ENCODE measurements at places on chromosomes 11 and 22.

DNA sequence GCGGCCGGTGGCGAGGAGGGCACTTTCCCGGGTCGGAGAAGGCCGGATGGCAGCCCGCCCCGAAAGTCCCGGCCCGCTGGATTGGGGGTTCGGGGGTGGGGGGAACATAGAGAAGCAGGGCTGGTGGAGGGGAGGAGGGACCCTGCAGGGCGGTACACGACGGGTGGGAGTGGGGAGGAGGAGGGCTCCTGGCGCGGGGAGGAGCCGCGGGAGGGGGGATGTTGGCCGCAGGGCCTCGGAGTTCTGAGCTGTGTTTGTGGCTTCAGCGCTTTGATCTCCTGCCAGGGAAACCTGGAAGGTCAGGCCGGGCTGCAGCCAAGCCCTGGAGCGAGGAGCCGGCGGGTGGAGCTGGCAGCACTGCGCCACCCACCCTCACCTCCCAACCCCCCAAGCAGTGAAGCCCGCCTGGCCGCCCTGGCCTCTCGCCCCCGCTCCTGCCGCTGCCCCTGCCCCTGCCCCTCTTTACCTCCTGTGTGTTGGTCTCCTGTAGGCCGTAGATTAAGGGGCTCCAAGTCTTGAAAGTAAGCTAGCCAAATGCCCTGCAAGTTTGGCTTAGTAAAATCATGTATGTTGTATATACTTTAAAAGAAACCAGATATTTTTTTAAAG, 30.9 kb downstream of the C22orf31 start:
- no peak for DNase-seq

DNA sequence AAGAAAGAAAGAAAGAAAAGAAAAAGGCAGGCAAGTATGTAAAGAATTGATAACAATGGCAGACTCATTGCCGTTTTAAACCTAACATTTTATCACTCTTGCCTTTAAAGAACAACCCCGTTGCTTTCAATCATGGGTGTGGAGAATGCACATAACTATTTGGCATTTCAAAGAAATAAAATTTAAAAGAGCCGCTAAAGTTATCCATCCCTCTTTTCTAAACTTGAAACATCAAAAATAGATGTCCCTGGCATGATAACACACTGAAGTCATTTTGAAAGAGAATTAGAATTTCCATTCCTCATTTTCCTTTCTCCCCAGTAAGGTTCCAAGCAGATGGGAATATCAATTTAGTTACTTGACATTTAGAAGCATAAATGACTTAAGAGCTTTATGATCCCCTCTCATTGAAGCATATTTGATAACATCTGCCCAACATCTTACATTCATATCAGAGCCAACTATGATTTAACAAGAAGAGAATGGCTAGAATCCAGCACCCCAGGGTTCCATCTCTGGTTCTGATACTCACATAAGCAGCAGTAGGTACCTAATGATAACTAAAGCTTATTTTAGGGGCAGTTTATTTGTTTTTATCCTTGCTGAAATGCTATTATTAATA, 529.6 kb upstream of the LRRC4C start:
- no peak for DNase-seq

- no peak for DNase-seq
These were observed 224.6 kb upstream of the PLET1 start for GRCh38 chr11:112485280-112485679.

DNA sequence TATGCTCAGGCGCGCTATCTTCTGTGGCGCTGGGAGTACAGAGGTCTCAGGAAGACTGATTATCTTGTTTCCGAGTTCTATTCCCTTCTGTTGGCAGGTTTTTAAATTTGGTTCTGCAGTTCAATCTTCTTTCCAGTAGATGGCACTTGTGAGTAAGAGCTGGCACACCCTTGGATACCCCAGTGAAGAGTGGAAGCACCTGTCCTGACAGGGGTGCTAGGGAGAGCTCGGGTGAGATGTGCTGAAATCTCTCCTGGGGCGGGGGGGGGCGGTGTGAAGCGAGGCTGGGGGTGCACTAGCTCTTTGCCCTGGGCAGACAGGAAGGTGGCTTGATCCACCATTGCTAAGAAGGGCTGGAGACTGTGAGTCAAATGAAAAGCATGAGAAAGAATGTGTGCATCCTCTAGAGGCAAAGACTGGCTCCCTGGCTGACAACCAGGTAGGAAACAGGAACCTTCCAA, 679.9 kb upstream of the CCDC179 start:
- no peak for DNase-seq

GRCh38 chr11:48036466-48036865, 56.1 kb downstream of the PTPRJ start:
- DNase-seq, result no peak

- no peak for DNase-seq
These were observed 57.5 kb upstream of the PLET1 start for GRCh38 chr11:112318184-112318591.

DNA sequence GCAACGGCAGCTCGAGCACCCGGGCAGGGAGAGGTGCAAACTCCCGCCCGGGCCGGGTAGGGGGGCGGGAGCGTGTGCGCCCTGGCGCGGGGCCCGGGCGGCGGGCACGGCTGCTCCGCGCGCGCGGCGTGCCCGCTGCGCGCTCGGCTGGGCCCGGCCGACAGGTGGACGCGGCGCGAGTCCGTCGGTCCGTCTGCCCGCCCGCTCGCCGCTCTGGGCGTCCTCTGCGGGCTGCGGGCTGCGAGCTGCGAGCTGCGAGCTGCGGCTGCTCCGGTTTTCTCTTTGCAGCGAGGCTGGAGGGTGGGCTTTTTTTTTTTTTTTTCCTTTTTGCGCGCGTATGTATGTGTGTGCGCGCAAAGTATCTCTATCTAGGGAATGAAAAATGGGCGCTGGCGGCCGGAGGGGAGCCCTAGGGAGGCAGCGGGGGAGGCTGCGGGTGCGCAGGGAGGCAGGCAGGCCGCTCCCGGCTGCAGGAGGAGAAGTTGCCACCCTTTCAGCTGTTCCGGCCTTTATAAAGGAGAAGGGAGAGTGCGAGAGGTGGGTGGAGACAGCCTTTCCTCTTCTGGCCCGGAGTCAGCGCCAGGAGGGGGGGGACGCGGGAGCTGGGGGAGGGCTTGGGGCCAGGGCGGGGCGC, at the start of gene PDGFB:
TSS of gene PDGFB (minus strand) at position 487 of the 634 bp plus-strand sequence. CDS start 1,019 bp downstream, outside the sequence.
- no peak for DNase-seq

DNA sequence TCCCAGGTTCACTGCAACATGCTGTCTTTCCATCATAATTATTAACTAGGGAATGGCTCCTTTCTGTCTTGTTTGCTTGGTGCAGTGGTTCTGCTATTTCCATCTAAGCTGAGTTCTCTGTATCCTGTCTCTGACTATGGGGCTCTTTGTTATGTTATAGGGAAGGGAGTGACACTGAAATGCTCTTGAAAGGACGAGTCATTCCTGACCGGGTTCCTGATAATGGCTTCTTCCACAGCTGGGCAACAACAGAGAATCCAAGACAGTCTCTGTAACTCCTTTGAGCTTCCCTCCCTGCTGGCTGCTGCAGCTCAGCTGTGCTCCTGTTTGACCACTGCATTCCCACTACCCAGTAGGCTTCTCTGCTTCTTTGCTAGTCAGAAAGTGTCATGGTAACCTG, 24.1 kb downstream of the OR2AT4 start:
- no peak for DNase-seq

DNA sequence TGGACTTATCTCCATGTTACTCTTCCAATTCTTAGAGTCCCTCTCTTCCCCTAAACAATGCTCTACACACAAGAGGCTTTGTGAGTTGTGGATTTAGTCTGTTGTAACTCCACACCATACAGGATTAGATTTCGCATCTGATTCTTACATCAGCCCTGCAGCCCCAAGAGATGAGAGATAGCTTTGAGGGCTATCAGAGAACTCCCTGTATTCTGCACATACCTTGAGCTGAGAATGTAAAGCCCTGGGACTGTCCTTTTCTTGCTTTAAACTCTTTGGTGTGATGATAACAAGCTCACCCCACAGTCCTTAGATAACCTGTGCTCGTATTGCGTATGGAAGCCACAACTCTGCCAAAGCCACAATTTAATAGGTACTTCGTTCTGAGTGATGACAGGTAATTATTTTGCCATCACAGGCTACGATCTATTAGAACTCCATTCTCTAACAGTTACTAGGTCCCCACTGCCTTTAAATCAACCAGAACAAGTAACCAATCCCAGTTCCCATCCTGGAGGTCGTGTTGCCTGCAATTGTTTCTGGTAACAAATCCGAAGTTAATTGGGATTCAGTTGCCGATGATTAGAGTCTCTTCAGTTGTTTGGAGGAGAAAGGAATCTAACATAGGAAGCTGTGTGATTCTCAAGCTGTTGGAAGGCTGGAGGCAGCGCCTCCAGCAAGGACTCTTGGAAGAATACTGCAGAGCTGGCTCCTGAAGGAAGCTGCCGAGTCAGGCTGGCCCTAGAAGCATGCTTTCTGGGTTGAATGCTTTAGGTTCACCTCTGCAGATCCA, 1.3 kb upstream of the PARVG start:
- DNase-seq, result no peak

DNA sequence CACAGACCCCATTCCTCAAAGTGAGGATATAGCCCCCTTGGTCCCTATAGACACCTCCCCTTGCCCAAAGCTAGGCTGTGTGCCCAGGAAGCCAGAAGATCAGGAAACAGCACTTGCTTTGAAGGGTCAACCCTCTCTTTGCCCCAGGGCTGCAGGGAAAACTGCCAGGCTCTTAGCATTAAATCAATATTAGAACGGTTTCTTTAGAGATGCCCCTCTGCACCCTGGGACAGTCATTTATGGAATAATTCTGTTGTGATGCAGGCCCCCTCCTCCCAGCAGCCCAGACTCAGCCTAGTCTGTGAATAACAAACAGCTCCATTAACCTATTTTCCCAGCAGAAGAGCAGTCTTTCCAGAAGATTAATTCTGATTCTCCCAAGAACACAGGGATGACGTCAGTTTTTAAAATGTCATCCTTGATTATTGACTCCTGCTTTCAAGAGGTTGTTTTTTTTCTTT, 11.6 kb upstream of the CAPN5 start:
- no peak for DNase-seq

DNA sequence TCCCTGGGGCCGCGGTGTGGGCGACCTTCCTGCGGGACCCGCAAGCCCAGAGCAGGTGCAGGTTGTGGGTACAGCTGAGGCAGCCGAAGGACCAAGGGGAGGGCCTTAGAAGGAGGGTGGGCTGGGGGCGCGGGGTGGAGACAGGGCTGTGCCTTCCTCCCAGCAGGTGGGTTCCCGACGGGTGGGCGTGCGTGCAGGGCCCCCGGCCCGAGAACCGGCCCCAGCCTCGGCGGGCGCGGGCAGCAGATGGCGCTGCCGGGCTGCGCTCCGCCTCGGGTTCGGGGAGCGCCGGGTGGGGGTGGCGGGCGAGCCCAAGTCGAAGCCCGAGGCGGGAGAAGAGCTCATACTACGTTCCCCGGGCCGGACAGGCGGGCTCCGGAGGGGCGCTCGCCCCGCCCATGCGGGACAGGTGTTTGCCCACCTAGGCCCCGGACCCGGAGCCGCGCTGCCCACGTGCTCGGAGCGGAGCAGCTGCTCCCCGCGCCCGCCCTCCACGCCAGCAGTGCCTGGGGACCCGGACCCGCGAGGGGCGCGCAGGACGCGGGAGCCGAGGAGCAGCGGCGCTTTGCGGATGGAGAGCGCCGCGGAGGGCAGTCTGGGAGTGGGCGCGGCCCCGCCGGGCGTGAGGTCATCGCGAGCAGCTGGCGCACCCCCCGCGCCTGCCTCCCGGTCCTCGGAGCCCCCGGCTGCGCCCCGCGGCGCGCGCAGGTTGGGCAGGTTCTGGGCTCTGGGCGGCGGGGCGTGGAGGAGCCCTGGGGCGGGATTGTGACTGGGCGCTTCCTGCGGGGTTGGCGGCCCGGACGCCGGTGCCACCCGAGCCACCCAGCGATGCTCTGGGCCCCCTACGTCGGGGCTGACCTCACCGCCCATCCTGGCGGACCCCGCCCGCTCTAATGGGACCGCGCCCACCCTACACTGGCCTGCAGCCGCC, 25.3 kb downstream of the DUSP8 start:
- DNase-seq, result no peak

GRCh38 chr11:121669422-121669821, 216.7 kb upstream of the SORL1-AS1 start:
- DNase-seq, result no peak

DNA sequence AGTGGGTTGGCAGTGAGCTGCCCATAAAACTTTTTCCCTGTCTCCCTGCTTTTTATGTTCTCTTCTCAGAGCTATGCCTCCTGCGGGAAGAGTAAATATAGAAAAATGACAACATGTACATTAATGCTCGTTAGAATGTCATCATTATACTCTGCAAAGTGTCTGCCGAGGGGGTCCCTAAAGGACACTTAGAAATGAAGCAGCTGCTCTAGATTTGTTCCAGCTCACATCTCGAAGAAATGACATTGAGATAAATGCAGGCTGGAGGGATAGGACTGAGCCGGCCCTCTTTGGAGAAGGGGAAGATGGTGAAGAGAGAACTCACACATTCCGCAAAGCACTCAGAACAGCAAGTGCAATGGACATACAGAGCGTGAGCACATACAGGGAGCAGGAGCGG, 240.0 kb downstream of the NXPE2 start:
- no peak for DNase-seq

GRCh38 chr22:28246397-28246796, 327.3 kb upstream of the PITPNB start:
- no peak for DNase-seq

DNA sequence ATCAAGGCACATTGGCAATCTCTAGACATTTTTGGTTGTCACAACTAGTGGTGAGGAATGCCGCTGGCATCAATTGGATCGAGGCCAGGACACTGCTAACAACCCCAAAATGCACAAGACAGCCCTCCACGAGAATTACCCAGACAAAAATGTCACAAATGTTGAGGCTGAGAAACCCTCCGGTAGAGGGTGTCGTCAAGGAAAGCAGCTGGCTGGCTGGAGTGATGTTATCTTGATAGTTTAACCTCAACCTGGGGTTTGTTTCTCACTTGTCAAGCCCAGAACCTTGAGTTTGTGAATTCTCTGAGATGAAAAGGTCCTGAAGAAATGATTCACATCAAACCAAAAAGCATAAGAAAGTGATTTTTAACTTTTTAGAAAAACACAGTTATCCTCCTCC, 21.1 kb upstream of the TMPRSS13 start:
- peak; percentile 43 for DNase-seq

- DNase-seq, result no peak
These were observed 21.5 kb downstream of the LRRC32 start for GRCh38 chr11:76649011-76649410.

GRCh38 chr22:37212174-37212906, at the start of gene SSTR3:
TSS of gene SSTR3 (minus strand) at chr22:37212477. CDS start at chr22:37207803, 4,674 bp downstream.
- no peak for DNase-seq

DNA sequence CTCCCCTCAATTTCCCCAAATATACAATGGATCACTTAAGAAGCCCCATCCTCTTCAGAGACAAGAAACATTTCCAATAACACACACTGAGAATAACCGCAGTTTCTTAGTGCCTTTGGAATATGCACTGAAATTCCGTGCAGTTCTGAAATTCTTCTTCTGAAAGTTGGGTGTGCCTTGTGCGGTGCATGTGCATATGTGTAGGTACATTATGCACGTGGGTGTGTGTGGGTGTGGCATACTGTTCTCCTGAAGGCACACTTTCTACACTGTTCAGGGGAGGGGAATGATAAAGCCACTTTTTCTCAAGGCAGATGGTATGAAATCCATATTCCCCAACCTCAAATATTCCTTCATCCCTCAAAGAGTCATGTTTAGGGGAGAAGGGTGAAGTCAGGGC, 1.7 kb downstream of the EXPH5 start:
- DNase-seq, result no peak

GRCh38 chr11:128921793-128922192, 20.9 kb downstream of the TP53AIP1 start:
- no peak for DNase-seq

All from stimulated activated CD4-positive, alpha-beta T cell treated with anti-CD3 and anti-CD28 coated beads, Interleukin-15, amount 100 ng/mL, for 1 hour (primary cell).